ENCODE measurements at places on chromosomes 1 and 21.

GRCh38 chr1:95506736-95507414 is 272.9 kb downstream of the RWDD3 start:
- DNase-seq, result no peak

- DNase-seq, result no peak
Measured at GRCh38 chr1:230327892-230328284, 98.2 kb downstream of the PGBD5 start.

- DNase-seq, result no peak
Measured at GRCh38 chr1:171898941-171899340, 57.6 kb downstream of the DNM3 start.

DNA sequence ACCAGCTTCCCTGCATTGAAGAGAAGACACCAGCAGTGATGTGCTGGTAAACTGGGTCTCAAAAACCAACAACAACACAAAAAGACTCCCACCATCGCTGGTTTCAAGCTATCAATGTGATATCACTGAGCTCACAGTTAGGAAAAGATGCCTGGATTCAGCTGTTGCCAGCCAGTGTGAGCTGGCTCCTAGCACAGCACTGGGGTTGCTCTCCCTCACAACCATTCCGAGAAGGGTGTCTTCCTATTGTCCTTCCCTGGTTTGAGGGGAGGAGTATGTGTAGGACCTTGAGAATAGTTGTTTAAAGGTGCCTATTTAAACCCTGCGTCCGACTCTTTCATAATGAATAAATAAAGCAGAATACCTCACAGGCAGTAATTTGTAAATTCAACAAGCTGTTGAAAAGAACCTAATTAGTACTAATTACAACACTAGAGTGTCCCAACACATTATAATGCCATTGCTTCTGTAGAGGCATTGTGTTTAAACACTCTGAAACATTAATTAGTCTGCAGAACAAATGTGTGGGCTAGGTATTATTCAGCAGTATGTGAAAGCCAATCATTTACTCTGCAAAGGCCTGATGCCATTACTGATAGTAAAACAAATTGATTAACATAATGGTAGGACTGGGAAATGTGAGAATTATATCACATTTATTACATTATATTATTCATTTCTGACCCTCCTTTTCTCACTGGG is 17.2 kb downstream of the NIBAN1 start:
- DNase-seq, result no peak

DNA sequence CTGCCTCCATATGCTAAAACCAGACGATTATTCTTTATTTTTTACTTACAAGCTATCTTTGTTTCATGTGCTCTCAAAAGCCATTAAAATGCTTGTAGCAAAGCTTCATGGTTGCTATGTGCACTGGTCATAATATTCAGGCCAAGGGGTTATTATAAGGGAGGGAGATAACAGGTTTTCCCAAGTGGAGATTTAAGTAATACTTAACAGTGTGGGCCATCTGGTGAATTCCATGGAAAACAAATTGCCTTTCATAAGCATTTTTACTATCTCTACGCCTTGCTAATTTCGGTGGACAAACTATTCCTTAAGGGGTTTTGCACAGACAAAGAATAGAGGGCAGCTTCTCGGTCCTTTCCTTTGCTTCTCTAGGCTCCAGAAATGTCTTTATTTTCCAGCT is 137.8 kb downstream of the NUF2 start:
- no peak for DNase-seq

DNA sequence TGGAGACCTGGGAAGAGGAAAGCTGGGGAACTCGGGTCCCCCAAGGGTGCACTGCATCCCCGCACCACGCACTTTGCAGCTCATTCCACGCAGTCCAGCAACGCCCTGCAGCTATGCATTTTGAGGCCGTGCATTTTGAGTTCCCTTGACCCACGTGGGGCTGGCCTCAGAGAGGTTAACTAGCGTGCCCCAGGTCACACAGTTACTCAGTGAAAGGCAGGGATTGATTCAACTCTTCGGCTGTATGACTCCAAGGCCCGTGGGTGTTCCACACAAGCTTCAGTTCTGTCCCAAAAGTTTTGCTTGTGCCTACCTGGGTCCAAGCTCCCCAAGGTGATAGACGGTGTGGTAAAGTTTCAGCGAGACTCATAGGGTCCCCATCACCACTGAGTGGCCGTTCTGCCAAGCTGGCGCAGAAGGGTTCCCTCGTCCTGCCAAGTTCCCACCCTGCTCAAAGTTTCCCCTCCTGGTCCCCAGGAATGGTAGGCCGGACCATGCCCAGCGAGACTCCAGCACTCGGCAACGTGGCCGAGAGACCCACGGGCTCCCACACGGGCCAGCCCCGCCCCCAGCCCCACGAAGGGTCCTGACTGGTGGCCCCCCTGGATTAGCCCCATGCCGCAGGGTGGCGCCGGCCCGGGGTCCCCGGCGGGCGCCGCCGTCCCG is 611 bp downstream of the HSPG2 start:
- DNase-seq, result no peak

GRCh38 chr1:173392895-173393658 is 84.1 kb upstream of the PRDX6 start:
- peak; percentile 82 for DNase-seq

DNA sequence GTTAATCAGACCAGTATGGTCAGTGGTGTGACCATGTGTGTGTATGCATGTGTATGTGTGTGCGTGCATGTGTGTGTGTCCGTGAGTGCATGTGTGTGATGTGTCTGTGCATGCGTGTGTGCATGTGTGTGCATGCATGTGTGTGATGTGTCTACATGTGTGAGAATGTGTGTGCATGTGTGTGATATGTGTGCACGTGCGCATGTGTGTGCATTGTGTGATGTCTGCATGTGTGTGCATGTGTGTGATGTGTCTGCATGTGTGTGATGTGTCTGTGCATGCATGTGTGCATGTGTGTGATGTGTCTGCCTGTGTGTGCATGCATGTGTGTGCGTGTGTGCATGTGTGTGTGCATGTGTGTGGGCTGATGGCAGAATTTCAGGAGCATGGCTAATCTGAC is 58.2 kb downstream of the SIK1 start:
- no peak for DNase-seq

GRCh38 chr1:78045926-78046778 is at the start of gene GIPC2:
Gene GIPC2, plus strand, starts transcription at chr1:78045966. Its CDS starts 129 bp downstream, at chr1:78046095.
- DNase-seq, result no peak

DNA sequence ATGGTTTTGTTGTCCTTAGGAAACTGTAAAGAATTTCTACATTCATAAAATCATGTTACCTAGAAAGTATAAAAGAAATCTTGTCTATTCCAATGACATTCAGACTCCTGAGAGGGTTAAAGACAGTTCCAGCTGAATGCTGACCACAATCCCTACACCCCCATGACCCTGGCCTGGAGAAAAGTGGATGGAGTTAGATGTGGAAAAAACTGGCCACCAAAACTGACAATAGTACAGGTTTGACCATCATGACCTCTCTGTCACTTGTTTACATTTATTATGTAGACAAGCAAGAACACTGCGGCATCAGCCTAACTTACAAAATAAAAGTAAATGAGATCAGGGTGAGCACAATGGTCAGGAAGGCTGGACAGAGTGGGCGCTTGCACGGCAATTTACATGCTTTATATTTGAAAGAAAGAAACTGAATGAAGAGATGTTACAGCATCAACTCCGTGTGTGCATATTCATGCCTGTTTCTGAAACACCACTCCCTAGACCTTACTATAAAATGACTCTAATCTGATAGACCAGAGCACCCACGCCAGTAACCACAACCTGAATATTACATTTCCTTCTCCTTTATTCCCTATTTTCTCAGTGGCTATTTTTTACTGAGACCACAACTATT is 116.0 kb downstream of the ESRRG start:
- DNase-seq, result no peak

- DNase-seq, result peak; percentile 46
Measured at GRCh38 chr1:108692724-108693655, 880 bp downstream of the PRPF38B start.

All from HS-5 (cell line).